Stimulated activated CD8-positive, alpha-beta memory T cell treated with anti-CD3 and anti-CD28 coated beads, Interleukin-4, amount 100 ng/mL, for 4 hours (primary cell): ENCODE measurements at places on chromosomes 12 and 14.
A peak's percentile ranks its signal among the peaks of the same experiment; 100 is the strongest.

DNA sequence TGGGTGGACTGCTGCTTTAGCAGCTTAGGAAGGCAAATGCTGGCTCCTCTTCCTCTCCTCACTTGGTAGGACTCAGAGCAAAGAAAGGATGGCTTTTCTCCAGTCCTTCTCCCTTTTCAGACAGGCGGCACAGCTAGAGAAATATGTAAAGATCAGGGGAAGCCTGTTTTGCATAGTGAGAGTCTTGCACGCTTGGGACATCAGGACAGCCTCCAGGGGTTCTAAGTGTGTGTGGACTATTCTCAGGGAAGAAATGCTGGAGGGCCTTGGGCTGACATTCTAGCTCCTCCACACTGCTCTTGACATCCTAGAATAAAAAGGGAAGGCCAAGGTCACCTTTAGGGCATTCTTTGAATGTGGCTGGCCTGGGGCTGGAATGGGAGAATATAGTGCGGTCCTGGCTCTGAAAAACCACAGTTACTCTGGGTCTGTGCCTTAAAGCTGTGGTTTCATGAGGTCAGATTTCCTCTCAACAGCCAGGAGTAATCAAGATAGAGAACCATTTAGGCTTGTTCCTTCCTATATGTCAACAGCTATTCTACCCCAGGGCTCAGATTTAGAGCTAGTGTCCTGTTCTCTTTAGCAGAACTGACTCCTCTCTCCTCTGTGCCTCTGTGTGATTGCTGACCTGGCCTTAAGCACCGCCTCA is 24.3 kb downstream of the CMA1 start:
- DNase-seq = no peak

GRCh38 chr14:77580964-77581505 is 35.4 kb downstream of the SPTLC2 start:
- DNase-seq = no peak

DNA sequence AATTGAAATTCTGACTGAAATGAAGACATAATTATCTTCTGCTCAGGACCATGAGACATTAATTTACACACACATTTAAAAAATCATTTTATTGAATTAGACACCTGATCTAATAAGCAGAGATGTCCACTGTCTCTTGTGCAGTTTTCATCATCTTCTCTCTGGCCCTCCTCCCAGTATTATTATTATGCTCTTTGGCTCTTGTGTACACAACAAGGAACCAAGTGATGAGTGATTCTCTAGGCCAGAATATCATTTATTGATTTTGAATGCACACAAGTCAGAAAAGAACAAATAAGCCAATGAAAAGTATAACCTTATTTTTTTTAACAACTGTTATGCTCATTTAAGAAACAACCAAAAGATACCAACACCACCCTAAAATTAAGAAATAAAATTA is 244.7 kb upstream of the KRR1 start:
- no peak for DNase-seq

DNA sequence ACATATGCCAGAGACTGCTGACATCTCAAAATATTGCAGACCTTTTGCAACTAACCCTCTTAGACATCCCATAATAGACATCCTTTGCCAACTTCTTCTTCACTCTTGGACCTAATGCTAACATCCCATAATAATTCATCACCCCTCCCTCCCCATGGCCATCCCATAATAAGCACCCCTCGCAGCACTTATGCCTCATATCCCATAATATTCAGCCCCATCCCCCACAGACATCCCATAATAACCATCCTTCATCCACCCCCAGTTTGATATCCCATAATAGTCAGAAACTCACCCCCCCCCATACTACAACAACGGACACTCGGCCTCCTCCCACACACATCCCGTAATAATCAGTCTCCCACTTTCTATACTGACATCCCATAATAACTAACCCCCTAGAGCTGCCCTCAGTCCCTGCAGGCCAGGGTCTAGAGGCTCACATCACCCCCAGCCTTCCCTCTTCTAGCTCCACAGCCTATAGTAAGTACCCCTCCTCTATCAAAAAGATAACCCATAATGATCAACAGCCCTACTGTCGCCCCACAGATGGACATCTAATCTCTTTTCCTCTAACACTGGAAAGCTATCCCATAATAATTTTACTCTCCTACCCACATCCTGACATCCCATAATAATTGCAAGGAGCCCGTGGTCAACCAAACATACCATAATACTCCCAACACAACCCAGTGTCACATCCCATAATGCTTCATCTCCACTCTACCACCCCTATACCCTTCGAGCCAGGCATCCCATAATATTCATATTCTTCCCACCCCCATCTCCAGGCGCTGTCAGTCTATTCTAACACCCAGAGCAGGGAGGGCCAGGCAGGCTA is 792 bp upstream of the CHD4 start:
- DNase-seq = no peak

GRCh38 chr14:70011098-70011497 is 131.9 kb downstream of the SMOC1 start:
- no peak for DNase-seq

DNA sequence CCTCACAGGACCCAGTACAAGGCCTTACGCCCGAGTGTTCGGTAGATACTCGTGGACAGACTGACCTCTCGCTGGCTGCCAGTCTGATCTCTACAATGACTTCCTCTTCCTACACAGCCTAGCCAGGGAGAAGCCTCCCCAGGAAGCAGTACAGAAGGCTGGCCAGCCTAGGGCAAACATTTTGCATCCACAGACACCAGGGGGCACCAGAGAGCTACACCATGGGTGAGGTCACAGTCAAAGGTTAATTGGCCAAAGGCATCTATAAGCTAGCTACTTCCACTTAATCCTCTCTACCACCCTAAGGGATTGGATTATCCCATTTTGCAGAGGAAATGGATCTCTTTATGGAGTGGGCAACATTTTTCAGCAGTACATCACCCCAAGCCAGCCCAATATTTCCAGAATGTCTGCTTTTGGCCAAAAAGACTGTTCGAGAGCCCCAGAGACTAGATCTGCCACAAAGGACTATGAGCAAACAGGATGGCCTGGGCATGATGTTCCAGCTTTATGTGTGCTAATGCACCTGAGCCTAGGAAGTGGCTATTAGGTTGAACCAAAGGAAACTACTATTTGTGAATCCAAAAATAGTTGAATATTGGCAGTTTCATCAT is 14.6 kb upstream of the PNMA1 start:
- DNase-seq = peak; percentile 89

GRCh38 chr12:75205558-75205957 is 4.1 kb downstream of the KCNC2 start:
- no peak for DNase-seq

DNA sequence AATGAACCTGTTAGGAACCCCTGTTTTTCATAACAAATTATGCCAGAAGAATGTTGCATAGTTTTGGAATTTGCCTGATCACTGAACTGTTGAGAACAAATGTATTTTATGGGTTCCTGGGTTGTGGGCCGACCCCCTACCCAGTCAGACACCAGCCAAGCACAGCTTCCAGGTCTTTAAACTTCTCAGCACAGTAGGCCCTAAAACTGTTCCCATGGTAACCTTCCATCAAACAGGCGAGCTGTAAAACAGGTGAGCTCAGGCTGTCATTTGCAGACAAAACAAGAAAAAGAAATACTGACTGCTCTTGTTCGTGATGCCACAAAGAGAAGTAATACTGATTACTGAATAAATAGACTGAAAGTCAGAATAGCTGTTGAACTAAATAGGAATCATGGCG is 147.0 kb downstream of the PTPRO start:
- DNase-seq = no peak

DNA sequence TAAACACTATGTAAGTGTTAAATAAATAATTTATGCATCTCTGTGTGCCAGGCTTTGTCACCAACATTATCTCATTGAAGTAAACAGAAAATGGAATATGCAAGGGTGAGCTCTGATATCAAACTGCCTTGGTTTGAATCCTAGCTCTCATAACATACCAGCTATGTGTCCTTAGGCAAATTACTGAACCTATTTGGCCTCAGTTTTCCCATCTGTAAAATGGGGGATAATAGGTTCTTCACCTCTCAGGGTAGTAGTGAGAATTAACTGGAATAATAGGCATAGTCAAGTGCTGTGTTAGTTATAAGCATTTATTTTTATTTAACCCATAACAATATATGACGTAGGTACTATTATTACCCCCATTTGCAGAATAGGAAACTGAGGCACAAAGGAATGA is 190.8 kb upstream of the SRRM4 start:
- DNase-seq = no peak

DNA sequence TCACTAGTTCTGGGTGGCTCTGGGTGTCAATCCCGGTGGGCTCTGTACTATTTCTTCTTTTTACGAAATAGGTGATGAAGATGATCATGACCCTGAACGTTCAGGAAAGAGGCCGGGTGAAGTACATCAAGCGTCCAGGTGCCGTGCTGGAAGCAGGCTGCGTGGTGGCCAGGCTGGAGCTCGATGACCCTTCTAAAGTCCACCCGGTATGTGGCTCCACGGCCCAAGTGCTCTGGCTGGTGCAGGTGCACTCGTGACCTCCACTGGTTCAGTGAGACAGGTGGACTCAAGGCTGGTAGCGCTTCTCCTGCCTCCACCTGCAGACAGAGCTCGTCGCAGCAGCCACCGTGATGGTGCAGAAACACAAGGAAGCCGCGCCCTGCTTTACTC is 85.1 kb downstream of the ACACB start:
- DNase-seq = no peak

DNA sequence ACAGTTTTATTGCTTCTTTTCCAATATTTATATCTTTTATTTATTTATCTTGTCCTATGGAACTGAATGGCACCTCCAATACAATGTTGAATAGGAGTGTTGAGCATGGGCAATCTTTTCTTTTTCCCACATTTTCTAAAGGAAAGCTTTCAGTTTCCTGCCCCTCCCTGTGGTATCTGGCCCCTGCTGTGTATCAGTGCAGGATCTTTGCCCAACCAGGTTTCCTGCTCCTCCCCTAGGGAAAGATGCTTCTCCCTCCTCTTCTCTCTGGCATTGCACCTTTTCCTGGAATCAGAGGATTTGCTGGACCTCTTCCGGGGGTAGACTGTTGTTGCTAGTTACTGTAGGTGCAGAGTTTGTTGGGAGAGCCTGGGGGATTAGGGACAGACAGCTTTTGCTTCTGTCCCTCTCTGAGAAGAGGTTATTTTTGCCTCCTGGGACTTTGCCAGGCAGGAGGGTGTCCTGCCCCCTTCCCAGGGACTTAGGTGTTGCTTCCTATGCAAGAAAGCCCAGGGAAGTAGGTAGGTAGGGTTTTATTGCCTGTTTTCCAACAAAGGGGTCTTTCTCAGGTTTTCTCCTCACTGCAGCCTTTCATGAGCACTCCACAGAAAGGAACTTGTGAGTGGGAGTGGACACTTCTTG is 67.6 kb downstream of the POLR3B start:
- no peak for DNase-seq

GRCh38 chr14:38143170-38143569 is 64.5 kb upstream of the SSTR1 start:
- DNase-seq = no peak

DNA sequence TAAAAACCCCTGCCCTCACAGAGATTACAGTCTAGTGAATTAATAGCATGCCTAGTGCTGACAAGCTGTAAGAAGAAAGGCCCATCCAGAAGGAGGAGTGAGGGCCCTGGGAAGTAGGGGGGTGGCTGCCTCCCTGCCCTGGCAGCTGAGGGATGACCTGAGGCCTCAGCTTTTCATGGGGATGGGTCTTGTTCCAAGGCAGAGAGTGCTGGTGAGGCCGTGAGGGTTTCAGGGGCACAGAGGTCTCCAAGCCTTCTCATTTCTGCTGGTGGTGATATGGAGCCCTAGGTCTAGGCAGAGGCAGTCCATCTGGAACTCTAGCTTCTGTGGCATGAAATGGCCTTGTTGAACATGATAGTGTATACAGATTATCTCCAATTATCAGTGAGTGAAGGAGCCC is 114.4 kb downstream of the ZFP36L1 start:
- no peak for DNase-seq

DNA sequence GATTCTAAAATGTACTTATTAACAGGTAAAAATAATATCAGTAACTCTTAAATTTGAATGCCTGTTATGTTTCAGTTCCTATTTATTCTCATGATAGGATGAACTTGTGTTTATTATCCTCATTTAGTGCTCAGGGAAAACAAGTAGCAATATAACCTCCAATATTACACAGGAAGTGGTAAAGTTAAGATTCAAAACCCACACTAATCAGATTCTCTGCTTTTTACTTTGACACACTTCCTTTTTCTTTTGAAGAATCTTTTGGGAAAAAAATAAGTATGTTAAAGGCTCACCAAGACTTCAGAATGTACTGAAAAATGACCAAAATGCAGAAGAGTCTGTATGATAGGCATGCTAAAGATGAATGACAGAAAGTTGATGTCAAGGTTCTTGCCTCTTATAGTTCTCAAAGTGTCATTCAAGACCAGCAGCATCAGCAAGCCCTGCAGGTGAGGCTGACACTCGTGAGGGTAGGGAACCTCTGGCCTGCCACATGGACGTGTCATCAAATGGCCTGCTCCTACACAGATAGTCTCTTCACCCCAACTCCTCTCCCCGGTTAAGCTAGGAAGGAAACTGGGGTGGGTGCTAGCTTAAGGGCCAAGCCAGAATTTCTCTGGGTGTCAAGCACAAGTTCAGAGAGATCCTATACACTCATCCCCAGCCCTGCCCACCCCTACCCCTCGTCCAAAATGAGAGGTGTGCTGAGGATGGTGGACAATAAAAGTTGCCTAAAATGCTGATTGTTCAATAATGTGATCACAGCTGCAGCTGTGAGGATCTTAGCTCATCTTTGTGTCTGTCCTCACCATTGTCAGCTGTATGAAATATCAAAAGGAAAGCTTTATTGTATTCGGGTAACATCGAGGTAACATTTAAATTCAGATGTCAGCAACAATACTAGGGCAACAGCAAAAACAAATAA is 6.3 kb downstream of the TBPL2 start:
- DNase-seq = no peak

- DNase-seq = no peak
Measured at GRCh38 chr12:68871921-68872320, 61.0 kb downstream of the CPM start.

DNA sequence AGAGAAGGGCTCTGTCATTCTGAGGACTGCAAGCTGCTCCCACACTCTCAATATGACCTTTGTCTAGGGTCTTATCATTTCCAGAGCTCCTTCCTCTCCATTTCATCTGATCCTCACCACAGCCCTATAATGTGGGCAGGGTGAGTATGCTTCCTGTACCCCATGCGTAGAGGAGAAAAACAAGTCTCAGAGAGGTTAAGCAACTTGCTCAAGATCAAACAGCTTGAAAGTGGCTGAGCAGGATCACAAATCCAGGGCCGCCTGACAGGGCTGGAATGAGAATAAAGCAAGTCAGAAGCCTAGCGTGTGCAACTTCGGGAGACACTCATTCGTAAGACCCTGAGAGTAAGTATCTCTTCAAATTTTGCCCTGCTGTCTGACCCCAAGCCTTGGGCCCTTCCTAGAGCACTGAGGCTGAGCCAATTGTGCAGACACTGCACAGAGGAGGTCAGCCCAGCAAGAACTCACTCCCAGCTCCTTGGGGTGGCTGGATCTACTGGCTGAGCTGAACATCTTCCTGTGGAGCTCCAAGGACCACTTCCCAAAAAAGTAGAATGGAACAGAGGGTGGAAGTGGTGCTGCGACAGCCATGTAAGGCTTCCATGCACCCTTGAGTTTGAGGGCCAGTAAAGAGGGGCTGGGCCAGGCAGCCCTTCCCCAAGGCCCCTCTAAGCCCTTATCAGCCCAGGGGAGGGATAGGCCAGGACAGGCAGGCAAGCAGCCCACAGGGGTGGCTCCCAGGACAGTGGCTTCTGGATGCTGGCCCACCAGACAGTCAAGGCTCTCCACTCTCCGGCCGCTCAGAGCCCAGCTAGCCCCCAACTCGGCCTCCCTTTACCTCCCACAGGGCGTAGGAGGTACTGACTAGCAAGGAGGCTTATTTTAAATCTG is 10.5 kb downstream of the ZFP36L1 start:
- DNase-seq = no peak

GRCh38 chr14:61940666-61941420 is 178.6 kb downstream of the SNAPC1 start:
- no peak for DNase-seq
